ENCODE measurements at places on chromosomes 16 and 17.

DNA sequence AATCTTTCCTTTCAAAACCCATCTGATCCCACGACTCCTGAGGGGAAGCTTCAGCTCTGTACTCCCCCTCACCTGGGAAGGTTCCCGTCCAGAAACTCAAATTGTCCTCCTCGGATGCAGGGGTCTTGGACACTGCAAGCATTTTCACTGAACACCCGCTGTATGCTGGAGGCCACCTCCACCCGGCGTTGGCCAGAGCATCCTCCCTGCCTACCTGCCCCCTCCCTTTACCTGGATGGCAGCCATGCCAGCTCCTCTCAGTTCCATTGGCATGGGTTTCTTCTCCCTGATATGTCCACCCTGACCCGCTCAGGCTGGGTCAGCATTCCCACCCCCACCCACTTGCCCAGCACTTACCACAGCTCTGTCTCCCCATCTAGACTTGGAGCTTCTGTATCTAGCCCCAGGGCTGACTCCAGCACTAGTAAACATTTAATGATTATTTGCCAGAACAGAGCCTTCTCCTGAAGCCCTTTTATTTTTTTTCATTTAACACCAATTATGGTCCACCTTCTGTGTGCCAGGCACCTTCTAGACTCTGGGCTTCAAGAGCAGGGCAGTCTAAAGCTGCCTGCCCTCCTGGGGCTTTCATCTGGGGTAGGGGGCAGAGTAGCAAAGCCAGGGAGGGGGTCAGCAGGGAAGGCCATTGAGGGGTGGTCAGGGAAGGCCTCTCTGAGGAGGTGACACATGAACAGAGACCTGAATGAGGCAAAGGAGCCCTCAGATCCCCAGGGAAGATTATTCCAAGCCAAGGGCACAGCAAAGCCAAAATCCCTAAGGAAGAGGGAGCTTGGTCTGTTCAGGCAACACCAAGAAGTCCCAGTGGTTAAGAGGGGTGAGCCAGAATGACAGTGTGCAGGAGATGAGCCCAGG is 8.9 kb upstream of the KRT19 start:
- no peak for DNase-seq

DNA sequence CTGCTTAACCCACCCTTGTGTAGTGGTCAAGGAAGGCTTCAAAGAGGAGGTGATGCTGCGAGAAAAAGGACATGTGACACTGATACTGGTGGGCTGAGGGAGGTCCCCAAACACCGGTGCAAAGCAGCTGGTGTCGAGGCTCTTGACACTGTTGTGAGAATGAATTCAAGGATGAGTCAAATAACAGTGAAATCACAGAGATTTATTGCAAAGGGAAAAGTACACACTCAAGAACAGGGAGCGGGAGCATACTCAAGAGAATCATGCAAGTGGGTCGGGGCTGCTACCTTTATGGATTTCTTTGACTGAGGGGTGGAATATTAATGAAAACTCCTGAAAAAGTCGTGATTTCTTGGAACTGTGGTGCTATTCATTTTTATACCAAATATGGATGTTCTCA is 31.1 kb downstream of the TMEM132E start:
- no peak for DNase-seq

DNA sequence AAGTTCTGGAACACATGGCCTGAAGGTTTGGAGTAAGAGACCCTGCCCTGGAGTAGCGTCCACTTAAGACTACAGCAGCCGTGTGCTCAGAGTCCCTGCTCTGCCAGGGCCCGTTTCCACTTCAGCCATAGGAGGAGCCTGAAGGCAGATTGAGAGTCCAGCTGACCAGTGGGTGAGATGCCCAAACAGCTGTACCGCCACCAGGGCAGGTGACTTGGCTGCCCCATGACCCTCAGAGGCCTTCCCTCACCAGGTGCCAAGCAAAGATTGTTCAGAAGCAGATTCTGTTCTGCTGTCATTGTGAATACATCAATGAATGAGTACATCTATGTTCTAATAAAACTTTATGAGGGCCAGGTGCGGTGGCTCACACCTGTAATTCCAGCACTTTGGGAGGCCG is 178.8 kb downstream of the RAB11FIP4 start:
- no peak for DNase-seq

GRCh38 chr17:68567035-68567434 is 34.1 kb downstream of the FAM20A start:
- no peak for DNase-seq

GRCh38 chr16:28180655-28181460 is 30.9 kb downstream of the XPO6 start:
- DNase-seq: no peak

GRCh38 chr16:49964973-49965372 is 60.1 kb upstream of the CNEP1R1 start:
- no peak for DNase-seq

- DNase-seq: no peak
These were observed 17.2 kb upstream of the TMEM92 start for GRCh38 chr17:50256826-50257618.

DNA sequence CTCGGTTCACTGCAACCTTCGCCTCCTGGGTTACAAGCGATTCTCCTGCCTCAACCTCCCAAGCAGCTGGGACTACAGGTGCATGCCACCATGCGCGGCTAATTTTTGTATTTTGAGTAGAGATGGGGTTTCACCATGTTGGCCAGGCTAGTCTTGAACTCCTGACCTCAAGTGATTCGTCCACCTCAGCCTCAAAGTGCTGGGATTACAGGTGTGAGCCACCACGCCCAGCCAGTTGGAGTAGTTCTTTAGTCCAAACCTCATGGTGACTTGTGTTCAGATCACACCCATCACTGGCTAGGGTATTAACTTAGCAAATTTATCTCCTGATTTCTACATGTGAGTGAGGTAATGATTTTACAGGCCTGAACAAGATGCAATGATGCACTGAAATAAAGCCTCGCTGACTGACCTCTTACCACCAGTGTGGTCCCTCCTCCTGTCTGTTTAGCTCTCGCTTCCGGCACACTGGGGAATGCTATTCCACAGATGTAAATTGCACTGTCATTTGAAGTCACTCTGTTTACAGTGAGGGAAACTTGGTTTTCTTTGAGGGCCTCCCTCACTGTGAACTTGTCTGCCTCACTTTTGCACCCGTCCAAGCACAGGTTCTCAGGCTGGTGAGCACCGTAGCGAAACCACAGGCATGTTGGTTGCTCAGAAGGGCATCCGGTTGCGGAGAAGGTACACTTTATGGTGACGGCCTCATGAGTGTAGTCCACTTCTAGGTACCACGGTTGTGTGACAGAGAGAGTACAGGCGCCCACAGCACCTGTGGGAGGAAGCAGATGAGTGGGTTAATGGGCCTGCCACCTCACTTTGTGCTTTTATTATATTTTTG is 5.5 kb downstream of the IGSF6 start:
- no peak for DNase-seq

DNA sequence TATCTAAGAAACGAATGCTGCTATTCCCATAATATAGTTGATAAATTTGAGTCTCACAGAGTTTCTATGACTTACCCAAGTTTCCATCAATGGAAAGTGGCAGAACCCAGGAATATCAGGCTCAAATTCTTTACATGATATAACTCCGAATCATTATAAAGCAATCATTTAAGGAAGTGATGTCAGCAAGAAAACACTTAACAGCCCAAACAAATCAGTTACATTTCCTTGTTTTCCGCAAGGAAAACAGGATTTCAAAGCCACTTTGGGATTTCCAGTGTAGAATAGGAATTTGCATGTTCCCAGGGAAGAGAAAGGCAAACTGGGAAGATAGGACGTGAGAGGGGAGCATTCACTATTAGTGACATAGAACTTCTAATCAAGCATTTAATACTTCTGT is 311.4 kb upstream of the GOT2 start:
- no peak for DNase-seq

DNA sequence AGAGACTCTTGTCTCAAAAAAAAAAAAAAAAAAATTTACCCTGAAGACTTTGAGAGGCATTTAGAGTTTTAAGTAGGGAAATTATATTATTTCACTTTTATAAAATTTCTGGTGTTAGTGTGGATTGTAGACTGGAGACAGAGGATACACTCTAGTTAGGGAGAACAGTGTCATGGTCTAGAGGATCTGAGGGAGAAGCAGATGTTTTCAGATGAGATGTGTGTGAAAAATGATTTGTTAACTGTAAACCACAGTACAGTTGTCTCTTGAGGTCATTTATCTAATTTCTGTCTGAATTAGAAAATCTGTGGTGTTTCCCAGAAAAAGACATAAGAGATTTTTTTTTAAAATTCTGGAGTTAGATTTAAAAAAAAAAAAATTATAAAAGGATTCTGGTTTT is 54.8 kb downstream of the NUP88 start:
- DNase-seq: no peak

GRCh38 chr16:87321336-87322107 is 4.3 kb upstream of the C16orf95 start:
- DNase-seq: no peak

- no peak for DNase-seq
These were observed 330 bp downstream of the CASKIN2 start for GRCh38 chr17:75514919-75515495.

DNA sequence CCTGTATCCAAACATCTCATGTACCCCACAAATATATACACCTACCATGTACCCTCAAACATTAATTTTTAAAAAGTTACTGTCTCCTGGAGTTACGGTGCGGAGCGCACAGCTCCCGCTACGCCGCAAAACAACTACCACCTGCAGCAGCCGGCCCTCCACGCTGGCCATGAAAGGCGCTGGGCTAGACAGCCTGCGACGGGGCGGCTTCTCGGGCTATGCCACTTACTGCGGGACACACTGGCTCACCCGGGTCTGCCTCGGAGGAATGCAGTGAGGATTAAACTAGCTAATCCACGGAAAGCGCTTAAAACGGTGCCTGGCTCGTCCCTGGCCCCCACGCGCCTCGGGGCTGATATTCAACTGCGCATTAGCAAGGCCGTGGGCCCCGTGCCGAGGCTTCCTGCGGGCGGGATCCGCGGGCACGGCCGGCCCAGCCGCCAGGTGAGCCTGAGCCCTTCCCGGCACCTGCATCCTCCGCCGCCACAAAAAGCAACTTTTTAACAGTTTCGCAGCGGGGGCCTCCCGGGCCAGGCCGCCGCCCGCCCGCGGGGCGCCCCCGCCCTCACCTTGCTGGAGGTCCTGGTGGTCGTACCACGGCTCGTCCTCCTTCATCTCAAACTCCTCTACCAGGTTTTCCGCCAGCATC is 633 bp downstream of the CDR2 start:
- no peak for DNase-seq

- DNase-seq: no peak
These were observed 4.0 kb downstream of the SIAH1 start for GRCh38 chr16:48381201-48381600.

- no peak for DNase-seq
These were observed 32.6 kb upstream of the ZFP90 start for GRCh38 chr16:68506331-68507053.

DNA sequence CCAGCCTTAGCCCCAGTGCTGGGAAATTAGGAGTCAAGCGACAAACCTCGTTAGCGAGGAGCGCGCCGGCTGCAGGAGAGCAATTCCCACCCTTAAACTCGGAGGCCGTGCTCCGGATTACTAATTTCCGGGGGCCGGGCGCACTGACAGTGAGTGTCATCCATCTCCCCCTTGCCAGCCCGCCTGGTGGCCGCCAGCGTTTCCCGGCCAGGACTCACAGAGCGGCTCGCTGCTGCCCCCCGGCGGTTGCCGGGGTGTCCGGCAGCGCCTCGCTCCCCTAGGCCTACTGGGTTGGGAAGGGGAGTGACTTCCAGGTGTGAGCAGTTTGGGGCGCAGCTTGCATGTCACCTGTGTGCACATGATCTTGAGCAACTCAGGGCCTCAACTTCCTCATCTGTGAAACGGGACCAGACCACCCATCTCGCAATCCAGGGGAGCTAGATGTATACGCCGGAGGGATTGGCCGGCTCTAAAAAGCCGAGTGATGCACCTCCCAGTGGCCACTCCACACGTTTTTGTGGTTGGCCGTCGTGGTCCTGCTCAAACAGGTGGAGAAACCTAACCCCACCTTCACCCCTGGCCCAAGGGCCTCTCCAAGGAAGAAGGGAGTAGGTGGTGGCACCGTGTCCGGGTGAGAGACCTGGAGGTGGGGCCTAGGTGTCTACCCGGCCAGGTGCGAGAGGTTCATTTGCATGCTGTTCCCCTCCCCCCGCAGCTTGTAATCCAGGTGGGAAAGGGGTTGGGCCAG is 2.5 kb upstream of the GSE1 start:
- peak; percentile 95 for DNase-seq

DNA sequence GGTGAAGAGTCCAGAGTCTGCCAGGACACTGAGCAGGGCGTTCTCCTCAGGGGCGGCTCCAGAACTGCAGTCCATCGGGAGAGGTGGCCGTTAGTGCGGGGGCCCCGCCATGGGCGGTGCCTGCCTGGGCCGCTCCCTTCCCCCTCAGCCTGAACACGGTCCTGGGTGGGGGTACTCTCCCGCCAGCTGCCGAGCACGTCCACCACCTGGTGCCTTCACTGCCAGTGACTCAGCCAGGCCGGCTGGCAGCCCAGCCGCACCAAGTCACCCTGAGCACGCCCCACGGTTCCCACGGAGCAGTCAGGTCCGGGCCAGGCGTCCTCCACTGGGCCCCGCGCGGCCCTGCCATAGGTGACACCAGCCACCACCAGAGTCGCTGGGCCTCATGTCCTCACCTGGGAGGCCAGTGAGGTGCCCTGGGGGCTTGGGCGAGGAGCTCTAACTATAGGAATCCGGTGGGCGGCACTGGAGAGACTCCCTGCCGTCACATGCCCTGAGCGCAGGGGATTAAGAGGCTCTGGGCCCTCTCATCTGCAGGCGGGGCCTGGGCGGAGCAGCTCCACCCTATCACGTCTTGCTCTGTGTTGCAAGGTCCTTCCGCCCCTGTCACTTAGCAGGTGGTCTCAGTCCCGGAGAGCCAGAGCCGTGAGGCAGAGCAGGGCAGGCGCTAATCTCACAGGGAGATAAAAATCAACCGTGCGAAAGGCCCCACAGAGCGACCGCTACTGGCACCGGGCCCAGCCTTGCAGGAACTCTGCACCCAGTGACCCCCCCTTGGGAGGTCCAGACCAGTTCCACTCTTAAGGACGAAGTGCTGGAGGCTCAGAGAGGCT is 14.3 kb downstream of the PIEZO1 start:
- DNase-seq: no peak

GRCh38 chr16:342455-343213 is 9.9 kb downstream of the AXIN1 start:
- no peak for DNase-seq

DNA sequence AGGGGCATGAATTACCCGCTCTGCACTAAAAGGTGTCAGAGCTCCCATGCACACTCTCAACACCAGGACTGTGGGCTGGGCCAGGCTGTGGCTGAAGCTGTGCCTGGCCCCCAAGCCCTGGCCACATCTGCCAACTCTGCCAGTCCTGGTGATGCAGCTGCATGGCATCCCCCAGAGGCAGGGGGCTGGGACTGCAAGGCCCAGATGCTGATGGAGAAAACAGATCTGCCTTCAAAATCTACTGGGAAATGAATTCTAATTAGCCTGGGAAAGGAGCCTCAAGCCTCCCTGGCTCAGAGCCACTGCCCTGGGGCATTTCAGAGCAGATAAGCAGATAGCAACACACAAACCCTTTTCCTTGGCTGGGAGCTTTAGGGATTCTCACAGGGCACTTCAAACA is 3.4 kb downstream of the CHST6 start:
- peak; percentile 79 for DNase-seq

DNA sequence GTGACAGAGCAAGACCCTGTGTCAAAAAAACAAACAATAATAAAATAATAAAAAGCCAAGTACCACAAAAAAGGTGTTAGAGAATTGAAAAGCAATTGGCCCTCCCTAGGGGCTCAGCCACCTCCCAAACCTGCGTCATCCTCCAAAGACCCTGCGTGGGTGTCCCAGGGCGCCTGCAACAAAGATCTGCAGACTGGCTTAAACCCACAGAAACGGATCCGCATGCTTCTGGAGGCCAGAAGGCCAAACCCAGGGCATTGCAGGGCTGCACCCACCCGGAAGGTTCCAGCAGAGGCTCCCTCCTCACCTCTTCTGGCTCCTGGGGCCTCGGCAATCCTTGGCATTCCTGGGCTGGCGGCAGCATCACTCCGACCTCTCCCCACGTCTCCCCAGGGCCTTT is 1.5 kb downstream of the ENPP7 start:
- DNase-seq: no peak

Data from LNCaP clone FGC (cell line).